ENCODE measurements at places on chromosomes 2 and 18. TPM values are rescaled to one million over a fixed set of nuclear protein-coding genes. Genes with fewer than 3 reads are reported as not detected.

GRCh38 chr2:135409436-135409835 lies 121.6 kb downstream of the ZRANB3 start:
- DNase-seq: no peak

DNA sequence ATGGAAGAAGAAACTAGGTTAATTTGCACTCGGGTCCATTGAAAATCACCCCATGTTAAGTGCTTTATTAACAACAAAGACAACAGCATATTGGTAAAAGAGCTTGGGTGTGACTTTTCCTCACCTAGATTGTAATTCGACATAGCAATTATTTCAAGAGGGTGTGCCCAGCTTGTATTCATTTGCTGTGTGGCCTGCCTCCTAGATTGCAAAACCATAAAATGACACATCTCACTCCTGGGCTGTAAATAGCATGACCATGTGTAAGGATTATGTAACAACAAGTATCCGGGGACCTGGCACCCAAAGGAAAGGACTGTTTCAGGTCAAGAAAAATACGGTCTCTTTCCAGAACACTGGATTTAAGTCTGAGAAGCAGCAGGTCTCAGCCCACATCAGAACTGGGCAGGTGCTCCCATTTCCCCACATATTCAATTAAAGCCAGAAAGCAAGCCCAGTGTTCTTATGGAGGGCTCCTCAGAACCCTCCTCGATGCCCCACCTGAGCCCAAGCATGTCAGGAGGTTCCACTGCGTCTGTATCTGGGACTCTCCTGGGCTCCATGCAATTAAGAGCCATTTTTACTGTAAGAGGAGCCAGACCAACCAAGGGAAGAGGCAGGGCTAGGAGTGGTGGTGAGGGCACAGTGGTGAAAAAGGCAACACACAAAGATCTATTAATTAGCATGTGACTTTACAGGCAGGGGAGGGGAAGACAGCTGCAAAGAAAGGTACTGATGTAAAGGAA lies 39.2 kb downstream of the MREG start:
- no peak for DNase-seq

- no peak for DNase-seq
Measured at GRCh38 chr18:34884436-34884835, 156.8 kb upstream of the MAPRE2 start.

DNA sequence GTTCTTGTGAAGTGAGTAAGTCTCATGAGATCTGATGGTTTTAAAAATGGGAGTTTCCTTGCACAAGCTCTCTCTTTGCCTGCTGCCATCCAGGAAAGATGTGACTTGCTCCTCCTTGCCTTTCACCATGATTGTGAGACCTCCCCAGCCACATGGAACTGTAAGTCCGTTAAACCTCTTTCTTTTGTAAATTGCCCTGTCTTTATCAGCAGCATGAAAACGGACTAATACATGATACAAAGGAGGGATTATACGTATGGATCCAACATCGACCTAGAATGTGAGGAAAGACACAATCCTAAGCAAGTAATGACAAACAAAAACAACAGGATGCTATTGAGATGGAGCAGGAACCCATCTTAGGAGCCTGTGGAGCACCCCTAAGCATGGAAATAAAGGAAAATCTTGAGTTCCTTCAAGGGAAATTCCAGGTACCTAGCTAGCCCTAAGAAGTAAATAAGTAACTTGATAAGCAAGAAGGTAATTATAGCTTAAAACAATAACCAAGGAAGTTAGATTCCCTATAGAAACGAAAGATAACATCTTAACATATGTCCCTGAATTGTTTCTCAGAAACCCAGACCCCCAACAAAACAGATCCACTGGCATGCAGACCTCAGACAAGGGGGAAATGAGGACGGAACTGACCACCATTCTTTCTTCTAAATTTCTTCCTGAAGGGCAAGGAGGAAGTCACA lies 1.5 kb upstream of the TNFRSF11A start:
- no peak for DNase-seq

DNA sequence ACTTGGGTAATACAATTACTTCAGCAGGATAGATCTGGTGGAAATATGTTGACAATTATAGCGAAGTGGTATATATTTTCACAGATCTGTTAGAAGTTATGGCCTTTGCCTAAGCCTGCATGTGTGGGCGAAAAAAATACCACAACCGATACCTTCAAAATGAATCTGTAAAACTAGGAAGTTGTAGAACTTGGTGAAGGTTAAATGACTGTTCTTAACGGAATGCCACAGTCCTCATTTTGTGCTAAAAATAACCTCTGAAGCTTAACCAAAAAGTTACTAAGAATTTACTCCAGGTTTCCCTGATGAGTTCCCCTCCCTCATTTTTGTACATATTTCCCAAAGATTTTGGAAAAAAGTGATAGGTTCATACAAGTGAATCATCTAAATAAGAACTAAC lies 550.7 kb downstream of the THSD7B start:
- DNase-seq: no peak

DNA sequence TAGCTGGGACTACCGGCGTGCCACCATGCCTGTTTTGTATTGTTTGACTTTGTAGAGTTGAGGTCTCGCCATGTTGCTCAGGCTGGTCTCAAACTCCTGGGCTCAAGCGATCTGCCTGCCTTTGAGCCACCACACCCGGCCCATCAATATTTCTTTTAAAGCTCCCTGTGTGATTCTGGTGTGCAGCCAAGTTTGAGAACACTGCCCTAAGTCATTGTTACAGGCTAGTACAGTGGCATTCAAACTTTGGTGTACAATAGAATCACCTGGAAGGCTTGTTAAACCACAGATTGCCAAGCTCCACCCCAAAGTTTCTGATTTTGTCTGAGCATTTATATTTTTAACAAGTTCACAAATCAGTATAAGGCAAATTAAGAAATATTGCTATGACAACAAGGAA lies 99.9 kb downstream of the RBBP8 start:
- no peak for DNase-seq

GRCh38 chr18:13051159-13051558 lies 60.0 kb downstream of the CEP192 start:
- no peak for DNase-seq

DNA sequence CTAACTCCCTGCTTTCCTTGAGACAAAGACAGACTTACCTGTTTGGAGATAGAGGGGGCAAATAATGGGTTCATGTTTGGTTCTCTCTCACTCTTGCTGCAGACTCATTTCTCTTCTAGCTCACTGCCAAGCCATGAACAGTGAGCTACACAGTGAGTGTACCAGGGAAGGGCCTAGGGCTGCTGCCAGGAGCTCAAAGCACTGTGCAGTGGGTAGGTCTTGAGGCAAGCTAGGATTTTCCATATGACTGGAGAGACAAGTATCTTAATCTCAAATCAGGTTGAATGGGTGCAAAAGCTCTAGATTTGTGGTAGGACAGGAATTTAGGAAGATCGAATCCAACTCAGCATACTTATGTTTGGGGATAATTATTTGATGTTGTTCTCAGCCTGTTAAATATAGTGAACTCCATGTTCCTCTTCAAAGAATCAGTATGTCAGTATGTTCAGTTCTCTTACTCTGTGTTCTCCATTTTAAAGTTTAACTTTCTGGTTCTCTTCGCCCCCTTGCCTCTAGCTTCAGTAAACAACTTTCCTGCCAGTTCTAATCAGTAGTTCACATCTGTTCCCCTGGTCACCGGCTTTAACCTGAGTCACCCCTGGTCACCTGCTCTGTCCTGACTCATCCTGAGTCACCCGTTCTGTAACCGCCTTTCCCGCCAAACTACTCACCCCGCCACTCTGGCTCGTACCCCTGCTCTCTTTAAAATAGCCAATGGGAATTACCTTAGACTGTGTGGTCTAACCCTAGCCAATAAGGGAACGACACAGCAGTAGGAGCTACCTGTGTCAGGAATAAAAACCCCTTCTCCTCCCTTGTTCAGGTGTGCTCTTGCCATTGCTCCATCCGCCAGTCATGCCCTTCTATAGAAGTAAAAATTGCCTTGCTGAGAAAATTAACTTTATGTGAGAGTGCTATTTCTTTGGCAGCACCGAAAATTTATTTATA lies 21.9 kb downstream of the SLC25A52 start:
- DNase-seq: no peak

DNA sequence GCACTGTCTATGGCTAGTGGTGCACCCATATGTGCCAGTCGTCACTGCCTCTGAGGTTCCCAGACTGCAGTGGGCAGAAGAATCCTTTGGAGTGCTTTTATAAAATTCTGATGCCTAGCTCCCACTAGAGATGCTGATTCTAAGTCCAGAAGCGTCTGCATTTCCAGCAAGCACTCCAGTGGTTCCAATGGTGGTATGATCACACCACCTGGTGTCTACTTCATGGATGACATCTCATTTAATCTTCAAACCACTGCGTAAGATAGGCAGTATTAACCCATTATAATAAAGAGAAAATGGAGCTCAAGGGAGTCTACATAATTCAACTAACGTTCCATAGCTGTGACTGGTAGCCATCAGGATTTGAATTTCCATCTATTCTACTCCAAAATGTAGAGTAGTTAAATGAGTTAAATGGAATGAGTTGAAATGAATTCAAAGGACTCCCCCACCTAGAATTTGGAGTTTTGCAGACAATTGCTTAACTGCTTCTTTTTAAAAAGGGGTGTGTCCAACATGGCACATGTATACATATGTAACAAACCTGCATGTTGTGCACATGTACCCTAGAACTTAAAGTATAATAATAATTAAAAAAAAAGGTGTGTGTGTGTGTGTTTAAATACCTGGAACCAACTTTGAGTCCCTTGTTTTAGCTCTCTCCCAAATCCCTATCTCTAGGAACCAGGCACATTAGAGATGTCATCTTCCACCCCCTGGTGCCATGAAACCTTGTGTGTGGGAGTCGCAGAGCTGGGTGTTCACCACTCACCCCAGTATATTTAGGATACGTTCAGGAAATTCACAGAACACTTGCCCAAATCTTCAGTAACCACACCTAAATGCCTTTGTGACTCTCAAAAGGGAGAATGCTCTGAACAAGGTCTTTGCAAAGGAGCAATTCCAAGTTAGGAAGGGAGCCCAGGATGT lies 14.1 kb downstream of the LAMA3 start:
- DNase-seq: no peak

GRCh38 chr2:223010641-223011040 lies 41.3 kb upstream of the KCNE4 start:
- no peak for DNase-seq

DNA sequence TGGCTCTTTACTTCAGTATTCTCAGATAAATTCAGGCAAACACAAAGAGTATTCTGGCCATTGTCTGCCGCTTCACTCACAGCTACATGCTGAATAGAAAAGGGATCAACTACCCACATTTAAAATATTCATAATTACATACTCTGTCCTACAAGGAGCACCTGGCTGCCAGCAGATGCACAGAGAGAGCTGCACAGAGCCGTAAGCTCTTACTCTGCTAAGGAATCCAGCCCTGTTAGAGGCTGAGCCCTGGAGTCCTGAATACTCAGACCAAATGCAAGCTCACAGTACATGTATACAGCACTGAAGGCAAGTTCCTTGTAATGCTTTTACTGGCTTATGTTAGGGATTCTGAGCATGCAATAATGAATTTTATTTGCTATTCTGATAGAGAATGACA lies 80.3 kb downstream of the FTCDNL1 start:
- DNase-seq: no peak

GRCh38 chr2:84158605-84159004 lies 300.5 kb downstream of the SUCLG1 start:
- DNase-seq: no peak

- DNase-seq: peak; percentile 57
Measured at GRCh38 chr18:12336171-12336613, 28.2 kb downstream of the TUBB6 start.

GRCh38 chr2:178962152-178962551 lies 87.8 kb downstream of the CCDC141 start:
- no peak for DNase-seq

GRCh38 chr18:73646196-73646595 lies 501.4 kb downstream of the FBXO15 start:
- no peak for DNase-seq

DNA sequence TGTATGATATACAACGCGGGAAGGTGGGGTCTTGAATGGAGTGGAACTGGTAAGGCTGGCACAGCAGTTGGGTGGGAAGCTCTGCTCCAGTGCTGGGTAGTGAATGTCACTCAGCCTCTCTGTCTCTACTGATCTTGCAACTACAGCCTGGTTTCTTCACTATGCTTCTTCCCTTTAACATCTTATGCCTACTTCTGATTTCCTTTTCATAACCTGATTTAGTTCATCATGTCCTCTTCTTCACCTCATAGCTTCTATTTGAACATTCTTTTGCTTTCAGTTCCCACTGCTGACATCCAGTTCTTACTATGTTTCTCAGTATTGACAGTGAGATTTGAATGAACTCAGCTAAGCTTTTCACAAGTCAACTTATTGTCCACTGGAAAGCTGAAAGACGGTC lies 286.2 kb downstream of the ARL6IP6 start:
- no peak for DNase-seq

GRCh38 chr18:3455090-3455635 lies 5.2 kb downstream of the TGIF1 start:
- DNase-seq: no peak

DNA sequence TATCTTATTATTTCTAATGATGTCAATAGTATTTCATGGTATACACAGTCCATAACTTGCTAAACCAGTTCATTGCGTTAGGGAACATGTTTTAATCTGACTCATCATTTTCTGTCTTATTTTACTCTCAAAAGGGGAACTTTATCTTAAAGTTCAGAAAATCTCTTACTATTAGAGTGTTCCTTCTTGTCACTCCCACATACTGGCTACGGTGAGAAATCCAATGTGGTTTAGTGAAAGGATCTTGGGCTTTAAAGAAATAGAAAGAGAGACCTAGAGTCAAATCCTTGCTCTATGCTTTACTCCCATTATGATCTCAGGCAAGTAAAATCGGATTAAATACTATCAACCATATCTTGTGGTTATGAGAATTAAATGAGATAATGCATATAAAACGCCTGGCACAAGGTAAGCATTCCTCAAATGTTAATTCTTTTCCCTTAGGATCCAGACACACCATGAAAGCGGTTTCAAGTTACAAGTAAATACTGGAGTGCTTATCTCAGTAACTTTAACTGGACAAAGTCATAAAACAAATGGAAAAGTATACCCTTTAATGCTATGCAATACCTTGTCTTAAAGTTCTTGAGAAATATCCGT lies 576.0 kb downstream of the ARHGAP15 start:
- DNase-seq: no peak

The TUBA3E gene
- total RNA-seq: 0.18 TPM

The IL36RN gene
- total RNA-seq: not detected

The UNC80 gene
- total RNA-seq: 0.34 TPM

The MOCOS gene
- total RNA-seq: 5.3 TPM

The ATP6V1C2 gene
- 1.2 TPM for total RNA-seq

The NPPC gene
- 0.98 TPM for total RNA-seq

The LTBP1 gene
- 33.8 TPM for total RNA-seq

The GCKR gene
- 1.1 TPM for total RNA-seq

The KCNE4 gene
- not detected for total RNA-seq

The LCT gene
- total RNA-seq: not detected

The GPC1 gene
- 40.4 TPM for total RNA-seq

The BARD1 gene
- total RNA-seq: 34.4 TPM

The QPCT gene
- 19.5 TPM for total RNA-seq

The RAB31 gene
- total RNA-seq: 34.9 TPM

The USP14 gene
- total RNA-seq: 72.4 TPM

The CCDC74B gene
- 3.4 TPM for total RNA-seq

The TRIM43 gene
- not detected for total RNA-seq

Measured in WTC11 (cell line).